ENCODE measurements at places on chromosomes 7 and 10.

GRCh38 chr7:158751751-158752150 is 47.1 kb upstream of the NCAPG2 start:
- no peak for DNase-seq

DNA sequence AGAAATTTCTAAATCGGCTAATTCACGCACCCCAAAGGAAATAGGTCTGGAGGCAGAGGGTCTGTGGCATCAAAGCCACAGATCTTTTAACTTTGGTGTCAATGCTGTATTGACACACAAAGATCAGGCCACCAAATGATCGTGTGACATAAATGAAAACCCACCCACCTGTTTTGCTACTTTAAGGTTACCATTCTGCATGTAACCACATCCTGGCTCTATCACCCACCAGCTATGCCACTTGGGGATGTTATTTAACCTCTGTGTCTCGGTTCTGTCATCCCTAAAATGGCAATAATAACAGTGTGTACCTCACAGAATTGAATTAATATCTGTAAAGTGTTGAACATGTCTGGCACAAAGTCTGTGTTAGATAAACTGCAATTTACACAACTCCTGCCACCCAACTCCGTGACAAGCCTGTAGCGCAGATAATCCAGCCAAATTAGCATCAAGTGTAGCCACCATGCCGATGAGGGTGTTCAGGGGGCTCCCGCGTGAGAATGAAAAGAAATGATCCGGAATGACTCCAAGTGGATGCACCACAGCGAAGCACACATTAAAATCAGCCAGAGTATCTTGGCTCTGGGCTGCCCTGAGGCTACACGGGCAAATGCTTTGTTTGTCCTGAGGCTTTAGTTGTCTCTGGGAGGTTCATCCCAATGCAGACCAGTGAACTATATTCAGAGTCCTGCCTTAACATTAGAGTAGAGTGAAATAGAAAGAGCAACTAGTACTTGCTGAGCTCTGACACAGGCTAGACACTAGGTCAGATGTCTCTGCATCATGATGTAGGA is 158.4 kb upstream of the NEBL start:
- DNase-seq, result no peak

DNA sequence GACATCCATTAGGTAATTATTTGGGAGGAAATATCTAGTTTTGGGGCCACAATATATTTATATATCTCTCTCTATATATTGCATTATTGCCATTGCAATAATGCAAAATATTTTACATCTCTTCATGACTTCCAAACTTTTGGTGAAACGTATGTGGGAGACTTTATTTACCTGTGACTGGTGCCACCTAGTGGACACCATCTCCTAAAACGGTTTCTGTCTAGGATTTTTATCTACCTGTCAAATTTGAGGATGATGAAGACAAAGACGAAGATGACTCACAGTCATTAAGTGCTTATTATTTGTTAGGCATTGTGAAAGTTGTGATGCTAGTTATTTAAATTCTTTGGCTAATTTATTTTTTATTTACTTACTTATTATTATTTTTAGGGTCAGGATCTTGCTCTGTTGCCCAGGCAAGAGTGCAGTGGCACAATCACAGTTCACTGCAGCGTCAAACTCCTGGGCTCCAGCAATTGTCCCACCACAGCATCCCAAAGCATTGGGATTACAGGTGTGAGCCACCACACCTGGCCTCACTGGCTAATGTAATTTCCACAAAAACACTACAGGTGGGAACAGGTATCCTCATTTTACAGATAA is 18.7 kb upstream of the CBLL1 start:
- DNase-seq, result peak; percentile 86

DNA sequence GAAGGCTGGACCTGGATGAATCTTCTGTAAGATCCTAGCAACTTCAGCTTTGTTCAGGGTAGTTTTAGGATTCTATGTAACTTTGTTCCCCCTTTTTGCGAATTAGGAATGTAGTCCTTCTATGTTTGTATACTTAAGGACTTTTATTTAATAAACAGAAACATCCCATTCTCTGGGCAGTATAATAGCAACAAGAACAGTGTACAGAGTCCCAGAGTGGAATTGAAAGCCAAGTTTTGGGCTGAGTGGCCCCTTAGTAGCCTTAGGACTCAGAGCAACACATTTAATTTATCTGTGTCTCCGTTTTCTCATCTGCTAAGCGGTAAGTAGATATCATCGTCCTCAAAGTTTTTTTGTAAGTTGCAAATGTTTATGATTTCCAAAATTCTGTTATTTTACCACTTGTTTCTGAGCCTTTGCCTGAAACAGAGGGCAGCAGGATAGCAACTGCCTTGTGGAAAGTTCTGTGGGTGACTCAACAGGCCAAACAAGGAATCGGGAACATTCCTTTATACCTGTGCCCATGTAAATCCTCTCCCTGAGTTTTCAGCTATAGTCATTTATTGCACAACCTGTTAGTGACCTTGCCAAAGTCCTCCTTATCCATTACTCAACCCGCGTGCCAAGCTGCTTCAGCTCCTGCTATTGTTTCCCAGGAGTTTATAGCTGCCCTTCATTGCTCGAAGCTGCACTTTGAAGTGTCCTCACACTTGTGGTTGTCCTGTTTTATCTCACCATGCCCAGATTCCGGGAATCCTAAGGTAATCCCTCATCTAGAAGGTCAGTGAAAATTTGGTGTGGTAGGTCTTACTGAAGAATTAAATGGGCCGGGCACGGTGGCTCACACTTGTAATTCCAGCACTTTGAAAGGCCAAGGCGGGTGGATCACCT is 199.1 kb upstream of the AHR start:
- peak; percentile 36 for DNase-seq

DNA sequence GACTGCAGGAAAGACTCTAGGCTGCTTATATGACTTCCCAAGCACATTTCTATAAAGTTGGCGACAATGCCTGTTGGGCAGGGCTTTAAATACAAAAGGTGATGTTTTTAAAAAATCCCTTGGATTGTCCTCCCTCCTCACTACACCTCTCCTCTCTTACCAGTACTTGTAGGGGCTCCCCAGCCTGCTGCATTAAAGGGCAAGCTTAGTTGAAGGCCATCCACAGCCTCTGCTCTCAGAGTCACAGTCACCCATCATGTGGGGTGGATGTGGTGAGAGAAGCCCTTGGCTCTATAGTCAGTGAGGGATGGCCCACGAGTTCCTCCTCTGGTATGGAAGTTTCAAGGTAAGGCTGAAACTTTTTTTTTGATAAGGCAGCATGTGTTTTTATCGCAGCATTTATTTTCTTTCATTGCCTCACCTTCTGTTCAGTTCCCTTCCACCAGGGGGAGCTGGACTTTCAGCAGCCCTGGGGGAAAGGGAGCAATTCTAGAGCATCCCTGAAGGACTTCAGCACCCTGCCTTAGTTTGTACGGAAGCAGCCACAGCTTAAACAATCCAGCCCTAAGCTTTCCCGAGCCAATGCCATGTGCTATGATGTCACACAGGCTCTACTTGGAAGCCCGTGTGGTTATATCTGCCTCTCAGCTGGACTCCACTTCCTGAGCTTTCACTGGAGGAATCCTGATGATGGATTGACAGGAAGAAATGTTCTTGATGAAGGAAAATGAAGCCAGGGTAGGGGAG is 131.9 kb downstream of the CALCR start:
- DNase-seq, result peak; percentile 73

- DNase-seq, result no peak
Observed at GRCh38 chr7:7978860-7979259, 10.3 kb downstream of the GLCCI1 start.

- DNase-seq, result no peak
Observed at GRCh38 chr10:1024103-1024502, 1.6 kb downstream of the IDI2 start.

- no peak for DNase-seq
Observed at GRCh38 chr10:132099389-132100090, 33.8 kb downstream of the JAKMIP3 start.

DNA sequence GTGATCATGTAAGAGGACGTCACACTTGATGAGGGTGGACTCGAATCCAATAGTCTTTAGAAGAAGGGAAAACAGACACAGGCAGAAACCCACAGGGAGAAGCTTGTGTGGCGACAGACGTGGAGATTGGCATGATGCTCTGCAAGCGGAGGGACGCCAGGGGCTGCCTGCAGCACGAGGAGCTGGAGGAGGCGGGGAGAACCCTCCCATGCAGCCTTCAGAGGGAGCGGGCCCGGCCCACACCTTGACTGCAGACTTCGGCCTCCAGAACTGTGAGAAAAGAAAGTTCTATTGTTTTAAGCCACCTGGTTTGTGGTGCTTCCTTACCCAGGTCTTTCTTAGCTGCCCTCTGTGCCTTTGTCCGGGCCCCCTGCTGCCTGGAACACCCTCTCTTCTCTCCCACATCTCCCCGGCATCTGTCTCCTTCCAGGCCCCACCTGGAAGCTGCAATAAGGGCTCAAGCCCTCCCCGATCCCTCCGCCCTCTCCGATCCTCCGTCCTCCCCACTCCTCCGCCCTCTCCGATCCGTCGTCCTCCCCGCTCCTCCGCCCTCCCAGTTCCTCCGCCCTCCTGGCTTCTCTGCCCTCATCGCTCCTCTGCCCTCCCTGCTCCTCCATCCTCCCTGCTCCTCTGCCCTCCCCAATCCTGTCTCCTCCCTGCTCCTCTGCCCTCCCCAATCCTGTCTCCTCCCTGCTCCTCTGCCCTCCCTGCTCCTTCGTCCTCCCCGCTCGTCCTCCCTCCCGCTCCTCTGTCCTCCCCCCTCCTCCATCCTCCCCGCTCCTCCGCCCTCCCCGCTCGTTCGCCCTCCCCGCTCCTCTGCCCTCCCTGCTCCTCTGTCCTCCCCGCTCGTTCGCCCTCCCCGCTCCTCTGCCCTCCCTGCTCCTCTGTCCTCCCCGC is 17.4 kb upstream of the PRKAG2 start:
- DNase-seq, result no peak

GRCh38 chr10:82811621-82812020 is 936.6 kb downstream of the NRG3 start:
- DNase-seq, result no peak

DNA sequence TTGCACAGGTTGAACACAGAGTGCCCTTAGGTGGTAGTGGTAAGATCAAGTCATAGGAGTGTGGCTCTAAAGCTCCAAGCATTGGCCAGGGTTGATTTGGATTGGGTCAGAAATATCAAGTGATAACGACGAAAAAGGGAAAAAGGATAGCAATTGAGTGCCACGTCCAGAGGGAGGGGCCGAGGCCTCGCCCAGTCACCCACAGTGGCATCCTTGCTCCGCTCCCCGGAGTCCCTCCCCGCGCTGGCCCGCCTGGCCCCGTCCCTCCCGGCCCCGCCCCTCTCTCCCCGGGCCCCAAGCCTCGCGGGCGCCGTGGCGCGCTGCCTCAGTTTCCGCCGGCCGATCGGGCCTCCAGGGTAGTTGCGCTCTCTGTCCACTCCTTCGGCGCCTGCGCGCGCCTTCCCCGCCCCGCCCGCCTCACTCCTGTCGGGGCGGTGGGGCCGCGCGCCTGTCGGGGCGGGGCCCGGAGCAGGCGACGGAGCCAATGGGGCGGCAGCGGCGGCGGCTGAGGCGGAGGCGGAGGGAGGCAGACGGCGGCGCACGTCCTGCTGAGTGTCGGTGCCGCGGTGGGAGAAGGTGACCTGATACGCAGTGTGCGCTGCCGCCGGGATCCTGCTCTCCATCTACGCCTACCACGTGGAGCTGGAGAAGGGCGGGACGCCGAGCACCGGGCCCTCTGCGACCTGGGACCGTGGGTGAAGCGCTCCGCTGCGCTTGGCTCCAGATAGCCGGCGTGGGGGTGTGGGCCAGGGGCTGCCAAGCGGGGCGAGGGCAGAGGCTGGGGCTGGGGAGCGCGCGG is 209.1 kb upstream of the ZNF722 start:
- no peak for DNase-seq

GRCh38 chr10:54530299-54530698 is 270.7 kb downstream of the PCDH15 start:
- no peak for DNase-seq

GRCh38 chr7:73977619-73978618 is 50.1 kb upstream of the ELN start:
- DNase-seq, result peak; percentile 53

GRCh38 chr10:131211965-131212619 is 99.4 kb downstream of the TCERG1L start:
- no peak for DNase-seq

- DNase-seq, result no peak
Observed at GRCh38 chr7:134873253-134873652, 93.8 kb downstream of the CALD1 start.

DNA sequence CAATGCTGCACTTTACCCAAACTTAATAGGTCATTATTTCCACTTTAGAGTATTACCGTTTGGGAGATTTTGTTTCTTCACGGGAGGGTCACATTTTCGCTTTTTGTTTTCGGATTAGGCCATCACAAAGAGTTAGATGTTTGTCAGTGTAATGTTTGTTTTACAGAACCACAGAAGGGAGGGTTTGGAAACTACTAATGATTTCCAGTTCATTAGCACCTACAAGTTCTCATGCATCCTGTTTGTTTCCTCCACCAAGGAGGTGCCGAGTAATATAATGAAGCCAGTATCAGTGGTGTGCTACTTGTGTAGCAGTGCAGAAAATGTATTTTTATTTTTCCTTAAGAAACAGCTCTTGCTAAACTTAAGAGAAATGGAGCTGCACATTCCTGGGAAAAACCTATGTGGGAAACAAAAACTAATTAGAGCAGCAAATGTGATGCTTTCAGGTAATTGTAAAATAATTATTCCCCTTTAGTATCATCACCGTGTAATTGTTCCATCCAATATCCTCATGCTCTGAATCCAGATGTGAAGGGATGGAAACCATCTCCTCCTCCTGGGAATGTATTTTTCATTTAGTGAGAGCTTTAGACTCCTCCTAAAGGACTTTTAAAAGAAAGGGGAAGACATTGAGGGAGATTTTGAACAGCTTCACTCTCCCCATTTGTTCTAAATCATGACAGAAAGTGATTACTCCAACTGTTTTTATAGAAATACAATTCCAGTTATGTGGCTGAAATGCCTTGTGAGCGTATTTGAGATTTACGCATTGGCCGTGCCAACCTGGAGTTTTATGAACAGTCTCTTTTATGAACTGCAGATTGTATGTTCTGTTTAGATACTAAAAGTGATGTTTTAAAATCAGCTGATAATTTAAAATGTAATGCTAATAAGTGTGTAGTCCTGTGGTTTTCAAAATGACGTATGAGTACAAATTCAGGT is 5.6 kb downstream of the CELF2 start:
- no peak for DNase-seq

- DNase-seq, result no peak
Observed at GRCh38 chr10:7956508-7956907, 98.0 kb upstream of the GATA3 start.

DNA sequence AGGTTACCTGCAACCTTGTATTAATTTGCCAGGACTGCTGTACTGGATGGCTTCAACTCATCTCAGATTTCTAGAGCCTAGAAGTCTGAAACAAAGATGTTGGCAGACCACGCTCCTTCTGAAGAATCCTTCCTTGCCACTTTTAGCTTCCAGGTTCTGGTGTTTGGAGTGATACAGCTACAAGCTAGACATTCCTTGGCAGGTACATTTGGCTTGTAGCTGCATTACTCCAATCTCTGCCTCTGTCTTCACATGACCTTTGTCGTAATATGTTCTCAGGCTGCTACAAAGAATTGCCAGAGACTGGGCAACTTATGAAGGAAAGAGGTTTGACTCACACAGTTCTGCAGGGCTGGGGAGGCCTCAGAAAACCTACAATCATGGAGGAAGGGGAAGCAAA is 146.3 kb downstream of the GALNT17 start:
- no peak for DNase-seq

- DNase-seq, result no peak
Observed at GRCh38 chr10:55668326-55668922, 692.6 kb downstream of the ZWINT start.

Measured in SW480 (cell line).